Coronary artery (tissue), 2 donors: ENCODE measurements at places on chromosomes 12 and 14.

DNA sequence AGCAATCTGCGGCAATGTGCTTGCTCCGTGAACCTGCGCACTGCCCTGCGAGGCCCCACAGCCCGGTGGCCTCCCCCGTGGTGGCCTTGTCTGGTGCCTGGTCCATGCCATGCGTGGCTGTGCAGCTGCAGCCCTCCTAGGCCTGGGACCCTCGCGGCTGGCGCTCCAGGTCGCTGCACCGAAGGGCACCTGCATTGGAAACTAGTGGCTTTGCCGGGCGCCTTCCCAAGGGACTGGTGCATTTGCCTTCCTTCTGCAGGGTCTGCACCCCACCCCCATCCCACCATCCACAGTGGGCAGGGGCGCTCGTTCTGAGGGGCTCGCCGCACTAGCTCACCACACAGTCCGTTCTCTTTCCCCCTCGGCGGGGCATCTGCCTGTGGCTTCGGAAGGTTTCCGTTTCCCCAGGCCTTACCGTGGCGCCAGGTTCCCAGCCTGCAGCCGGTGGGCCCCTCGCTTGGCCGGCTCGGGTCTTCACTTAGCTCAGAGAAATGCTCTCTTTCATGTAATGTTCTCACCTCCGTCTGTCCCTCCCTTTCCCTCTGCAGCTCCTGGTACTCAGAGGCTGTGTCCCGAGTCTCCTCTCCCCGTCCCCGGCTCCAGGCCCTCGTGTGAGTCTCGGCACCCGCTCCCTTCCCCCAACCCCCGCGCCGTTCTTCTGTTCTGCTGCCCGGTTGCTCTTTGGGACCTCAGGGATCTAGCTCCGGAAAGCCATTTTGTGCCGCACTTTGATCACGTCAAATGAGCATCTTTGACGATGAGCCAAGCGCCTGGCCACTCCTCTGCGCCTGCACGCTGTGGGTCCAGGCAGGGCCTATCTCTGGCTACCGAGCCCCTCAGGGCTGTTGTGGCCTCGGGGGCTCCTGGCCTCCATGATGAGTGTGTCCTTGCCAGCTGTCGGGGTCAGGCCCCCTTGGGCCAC lies 31.9 kb downstream of the JAG2 start:
- DNase-seq, result no peak

- DNase-seq, result no peak
These were observed 33.1 kb downstream of the FERMT2 start for GRCh38 chr14:52917735-52918134.

DNA sequence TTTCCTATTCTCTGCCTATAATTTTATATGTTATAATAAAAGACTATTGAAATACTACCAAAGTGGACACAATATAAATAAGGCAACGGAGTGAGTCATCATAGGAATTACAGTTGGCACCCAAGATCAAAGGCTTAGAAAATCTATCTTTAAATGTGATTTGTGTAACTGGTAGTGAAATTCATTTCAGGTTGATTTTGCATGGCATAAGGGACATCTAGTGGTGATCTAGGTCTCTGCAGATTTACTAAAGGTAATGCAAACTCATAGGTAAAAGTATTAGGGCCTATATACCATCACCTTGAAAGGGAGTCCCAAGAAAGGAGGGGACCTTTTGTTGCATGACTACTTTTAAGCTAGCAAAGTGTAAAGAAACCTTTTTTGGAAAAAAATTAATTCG lies 527.2 kb downstream of the NRXN3 start:
- no peak for DNase-seq

DNA sequence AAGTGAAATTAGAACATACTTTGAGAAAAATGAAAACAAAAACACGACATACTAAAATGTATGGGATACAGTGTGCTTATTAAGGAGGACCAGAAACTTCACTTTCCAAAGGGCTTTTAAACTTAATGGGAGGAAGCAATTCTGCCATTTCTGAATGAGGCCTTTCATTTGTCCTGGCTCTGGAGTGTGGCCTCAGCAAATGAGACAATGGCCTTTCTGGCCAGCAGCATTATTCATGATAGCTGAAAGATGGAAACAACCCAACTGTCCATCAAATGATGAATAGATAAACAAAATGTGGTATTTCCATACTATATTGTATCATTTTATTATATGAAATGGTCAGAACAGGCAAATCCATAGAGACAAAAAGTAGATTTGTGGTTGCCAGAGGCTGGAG lies 338.6 kb downstream of the CEP128 start:
- no peak for DNase-seq

- no peak for DNase-seq
These were observed 26.1 kb upstream of the STAC3 start for GRCh38 chr12:57276935-57277563.

- no peak for DNase-seq
These were observed 169.6 kb downstream of the C12orf42 start for GRCh38 chr12:103326190-103326589.

DNA sequence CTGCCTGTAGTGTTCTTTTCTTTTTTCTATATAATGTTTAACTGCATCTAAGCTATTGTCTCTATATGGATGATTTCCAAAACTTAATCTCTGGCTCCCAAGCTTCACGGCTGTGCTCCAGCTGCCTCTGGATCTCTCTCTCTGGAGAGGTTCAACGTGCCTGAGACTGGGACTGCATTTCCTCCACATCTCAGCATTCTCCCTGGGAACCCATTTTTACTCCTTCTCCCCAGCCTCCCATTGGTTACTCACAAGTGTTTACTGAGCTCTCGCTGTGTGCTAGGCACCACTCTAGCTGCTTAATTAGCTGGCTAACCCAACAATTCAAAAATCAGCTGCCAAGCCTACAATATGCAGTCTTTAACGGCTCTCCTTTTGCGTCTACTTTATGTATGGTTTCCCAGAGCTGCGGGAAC lies 34.7 kb downstream of the FBXL14 start:
- no peak for DNase-seq

DNA sequence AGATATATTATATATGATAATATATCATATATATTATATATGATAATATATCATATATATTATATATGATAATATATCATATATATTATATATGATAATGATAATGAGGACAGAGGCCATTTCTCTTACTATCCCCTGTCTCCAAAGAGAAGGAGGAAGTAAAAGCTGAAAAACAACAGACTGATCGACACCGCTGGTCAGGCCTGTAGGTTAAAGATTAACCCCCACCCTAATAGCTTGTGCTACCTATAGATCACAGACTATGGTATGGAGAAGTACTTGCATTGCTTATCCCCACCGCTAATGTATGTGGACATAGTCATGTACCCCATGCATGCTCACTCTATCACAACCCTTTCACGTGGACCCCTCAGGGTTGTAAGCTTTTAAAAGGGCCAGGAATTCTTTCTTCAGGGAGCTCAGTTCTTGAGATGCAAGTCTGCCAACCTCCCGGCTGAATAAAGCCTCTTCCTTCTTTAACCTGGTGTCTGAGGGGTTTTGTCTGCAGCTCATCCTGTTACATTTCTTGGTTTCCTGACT lies 786.1 kb upstream of the TMEM132C start:
- DNase-seq, result no peak

DNA sequence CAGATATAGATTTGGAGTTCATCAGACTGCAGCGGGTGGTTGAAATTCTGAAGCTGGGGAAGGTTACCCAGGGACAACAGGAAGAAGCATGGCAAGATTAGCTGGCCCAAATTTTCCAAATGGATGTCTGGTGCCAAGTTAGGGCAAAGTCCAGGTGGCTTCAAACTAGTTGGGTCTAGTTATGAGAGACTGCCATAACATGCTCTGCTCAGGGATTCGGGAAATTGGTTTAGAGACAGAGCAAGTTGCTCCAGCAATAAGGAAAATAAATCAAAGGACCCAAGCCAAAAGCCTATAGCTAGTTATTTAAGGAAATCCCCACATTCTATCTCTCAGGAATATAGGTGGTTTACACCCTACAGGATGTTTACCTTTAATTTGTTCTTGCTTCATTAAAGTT lies 125.7 kb upstream of the BTG1 start:
- DNase-seq, result no peak
